ENCODE measurements at places on chromosomes 5 and 9. TPM values are rescaled to one million over a fixed set of nuclear protein-coding genes. Genes with fewer than 3 reads are reported as not detected.

- no peak for DNase-seq
These were observed 14.0 kb downstream of the PRKAA1 start for GRCh38 chr5:40784027-40784653.

GRCh38 chr9:92668746-92669526, 995 bp downstream of the IPPK start:
- DNase-seq = no peak

- no peak for DNase-seq
These were observed 95.0 kb upstream of the PCSK1 start for GRCh38 chr5:96527768-96528661.

- no peak for DNase-seq
These were observed 60.6 kb downstream of the COMMD10 start for GRCh38 chr5:116145416-116145815.

Gene CATSPER3
- total RNA-seq = not detected

- DNase-seq = no peak
These were observed 49.8 kb downstream of the PRRC1 start for GRCh38 chr5:127567026-127567768.

DNA sequence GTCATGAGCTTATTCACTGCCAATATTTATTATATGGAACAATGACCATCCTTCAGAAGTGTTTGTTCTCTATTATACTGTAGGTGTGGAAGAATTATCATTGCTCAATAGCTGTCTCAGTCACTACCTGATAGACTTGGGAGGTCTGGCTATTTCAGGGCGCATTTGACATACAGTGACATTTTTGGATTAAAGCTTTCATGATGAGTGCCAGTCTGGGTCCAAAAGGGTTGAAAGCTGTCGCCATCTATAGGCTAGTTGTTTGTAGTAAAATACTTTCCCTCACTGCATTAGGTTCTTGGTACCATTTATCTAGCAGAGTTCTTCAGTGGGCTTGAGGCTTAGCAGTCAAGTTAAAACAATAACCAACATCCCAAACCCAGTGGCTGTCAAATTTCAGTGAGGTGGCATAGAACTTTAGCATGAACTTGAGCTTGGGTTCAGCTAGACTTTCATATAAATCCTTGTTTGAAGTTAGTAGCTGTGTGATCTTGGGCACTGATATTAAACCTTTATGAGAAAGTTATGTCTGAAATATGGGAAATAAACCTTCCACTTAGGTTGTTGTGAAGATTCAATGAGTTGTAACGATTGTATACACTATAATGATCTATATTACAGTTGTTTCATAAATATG, 110.5 kb upstream of the CDKN2B start:
- DNase-seq = no peak

Gene TLX3
- not detected for total RNA-seq

DNA sequence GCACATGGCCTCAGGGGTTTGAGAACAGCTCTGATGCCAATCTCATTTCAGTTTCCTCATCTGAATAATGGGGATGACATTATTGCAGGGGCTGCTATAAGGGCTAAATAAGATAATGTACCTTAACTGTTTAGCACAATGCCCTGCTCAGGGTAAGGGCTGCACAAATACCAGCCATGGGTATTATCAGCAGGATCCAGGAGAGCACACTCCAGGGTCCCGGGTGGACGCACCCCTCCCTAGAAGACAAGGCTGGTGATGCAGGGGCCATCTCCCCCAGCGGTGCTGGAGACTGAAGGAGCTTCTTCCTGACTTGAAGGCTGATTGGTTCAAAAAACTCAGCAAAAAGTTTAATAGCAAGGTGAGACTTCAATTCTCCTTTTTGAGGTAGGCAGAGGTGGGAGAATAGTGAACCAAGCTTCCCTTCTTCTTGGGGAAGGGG, 2.7 kb upstream of the CXXC5 start:
- DNase-seq = no peak

DNA sequence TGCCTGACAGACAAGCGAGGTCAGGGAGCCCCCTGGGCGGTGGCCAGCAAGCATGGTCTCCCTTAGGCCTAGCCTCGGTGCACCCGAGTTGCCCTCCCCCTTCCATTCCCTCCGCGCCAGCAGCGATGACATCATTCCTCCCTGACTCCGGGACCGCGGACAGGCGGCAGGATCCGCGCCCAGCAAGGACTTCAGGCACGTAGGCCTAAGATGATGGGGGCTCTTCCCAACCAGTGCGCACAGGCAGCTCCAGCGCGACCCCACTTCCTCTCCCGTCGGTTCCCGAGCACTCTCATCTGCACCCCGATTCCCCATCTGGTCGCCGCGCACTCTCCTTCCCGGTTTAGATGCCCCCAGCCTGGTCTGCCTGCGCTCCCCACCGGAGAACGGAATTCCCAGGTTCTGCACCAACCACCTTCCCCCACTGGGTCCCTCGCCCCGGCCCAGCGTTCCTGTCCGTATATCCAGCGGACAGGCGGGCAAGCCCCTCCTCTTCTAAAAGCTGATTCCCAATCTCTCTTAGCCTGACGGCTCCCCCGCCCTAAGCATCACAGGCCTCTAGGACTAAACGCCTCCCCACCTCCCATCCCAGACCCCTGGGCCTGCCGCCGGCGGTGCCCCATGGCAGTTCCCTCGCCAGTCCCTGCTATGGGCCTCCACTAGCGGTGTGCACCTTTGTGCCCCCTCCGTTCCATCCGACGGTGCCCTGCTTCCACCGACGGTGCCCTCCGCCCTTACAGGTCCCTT, 931 bp downstream of the FAM219A start:
- DNase-seq = no peak

DNA sequence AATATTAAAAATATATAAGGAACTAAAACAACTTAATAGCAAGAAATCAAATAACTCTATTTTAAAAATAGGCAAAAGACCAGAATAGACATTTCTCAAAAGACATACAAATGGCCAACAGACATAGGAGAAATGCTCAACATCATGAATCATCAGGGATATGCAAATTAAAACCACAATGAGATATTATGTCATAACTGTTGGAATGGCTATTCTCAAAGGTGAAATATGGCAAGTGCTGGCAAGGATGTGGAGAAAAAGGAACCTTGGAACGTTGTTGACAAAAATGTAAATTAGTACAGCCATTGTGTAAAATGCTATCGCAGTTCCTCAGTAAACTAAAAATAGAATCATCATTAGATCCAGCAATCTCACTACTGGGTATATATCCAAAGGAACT, 468.5 kb downstream of the NFIB start:
- DNase-seq = peak; percentile 44

Measured in skin of body (tissue), 3 donors.